ENCODE measurements at places on chromosomes 1 and 21. TPM values are rescaled to one million over a fixed set of nuclear protein-coding genes. Genes with fewer than 3 reads are reported as not detected.

Gene LEFTY2
- not detected for total RNA-seq

GRCh38 chr1:61138921-61139774 lies 56.8 kb downstream of the NFIA start:
- DNase-seq = peak; percentile 94

Gene CYP4A11
- total RNA-seq = not detected

Gene TFF2
- total RNA-seq = not detected

DNA sequence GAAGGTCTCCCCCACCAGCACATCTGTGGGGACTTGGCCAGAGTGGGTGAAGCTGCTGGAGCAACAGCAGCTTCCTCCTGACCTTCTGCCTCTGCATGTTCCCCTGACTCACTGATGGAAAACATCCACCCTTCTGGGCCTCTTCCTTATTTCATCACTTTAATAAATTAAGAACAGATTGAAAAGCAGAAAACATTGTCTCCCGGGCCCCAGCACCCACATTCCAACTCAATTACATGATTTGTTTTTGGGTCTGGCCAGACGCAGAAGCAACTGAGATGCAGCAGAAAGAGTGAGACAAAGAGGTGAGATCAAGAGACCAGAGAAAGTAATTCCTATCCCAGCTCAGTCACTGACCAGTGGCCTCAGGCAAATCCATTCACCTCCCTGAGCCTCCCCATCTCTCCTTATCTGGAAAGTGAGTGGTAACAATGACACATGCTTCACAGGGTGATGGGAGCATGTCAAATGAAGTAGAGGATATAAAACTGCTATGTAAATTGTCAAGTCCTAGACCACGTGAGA lies 157.1 kb downstream of the ELAVL4 start:
- DNase-seq = no peak

GRCh38 chr1:160123726-160124125 lies 8.2 kb downstream of the ATP1A2 start:
- DNase-seq = no peak

- no peak for DNase-seq
These were observed 8.3 kb downstream of the PCSK9 start for GRCh38 chr1:55047611-55048010.

Gene STPG1
- 18.6 TPM for total RNA-seq

Measured in MCF 10A (cell line).